ENCODE measurements at places on chromosomes 16 and 17.

- DNase-seq: no peak
These were observed 183.5 kb downstream of the KCNJ2 start for GRCh38 chr17:70352834-70353233.

DNA sequence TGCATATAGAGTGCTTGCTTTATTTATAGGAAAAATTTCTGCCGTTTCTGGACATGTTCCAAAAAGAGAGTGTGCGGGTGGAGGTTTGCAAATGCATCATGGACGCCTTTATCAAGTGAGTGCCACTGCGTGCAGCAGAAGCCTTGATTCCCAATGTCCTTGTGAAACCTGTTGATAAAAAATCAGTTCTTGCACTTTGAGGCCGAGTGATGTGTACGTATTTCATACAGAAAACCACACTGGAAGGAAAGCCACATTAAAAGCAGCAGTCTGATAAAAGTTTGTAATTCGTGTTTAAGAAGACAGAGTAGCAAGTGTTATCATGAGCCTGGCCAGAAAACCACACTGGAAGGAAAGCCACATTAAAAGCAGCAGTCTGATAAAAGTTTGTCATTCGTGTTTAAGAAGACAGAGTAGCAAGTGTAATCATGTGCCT, 78.0 kb downstream of the KNOP1 start:
- no peak for DNase-seq

- DNase-seq: no peak
These were observed 233.4 kb upstream of the HS3ST3A1 start for GRCh38 chr17:13835151-13835550.

DNA sequence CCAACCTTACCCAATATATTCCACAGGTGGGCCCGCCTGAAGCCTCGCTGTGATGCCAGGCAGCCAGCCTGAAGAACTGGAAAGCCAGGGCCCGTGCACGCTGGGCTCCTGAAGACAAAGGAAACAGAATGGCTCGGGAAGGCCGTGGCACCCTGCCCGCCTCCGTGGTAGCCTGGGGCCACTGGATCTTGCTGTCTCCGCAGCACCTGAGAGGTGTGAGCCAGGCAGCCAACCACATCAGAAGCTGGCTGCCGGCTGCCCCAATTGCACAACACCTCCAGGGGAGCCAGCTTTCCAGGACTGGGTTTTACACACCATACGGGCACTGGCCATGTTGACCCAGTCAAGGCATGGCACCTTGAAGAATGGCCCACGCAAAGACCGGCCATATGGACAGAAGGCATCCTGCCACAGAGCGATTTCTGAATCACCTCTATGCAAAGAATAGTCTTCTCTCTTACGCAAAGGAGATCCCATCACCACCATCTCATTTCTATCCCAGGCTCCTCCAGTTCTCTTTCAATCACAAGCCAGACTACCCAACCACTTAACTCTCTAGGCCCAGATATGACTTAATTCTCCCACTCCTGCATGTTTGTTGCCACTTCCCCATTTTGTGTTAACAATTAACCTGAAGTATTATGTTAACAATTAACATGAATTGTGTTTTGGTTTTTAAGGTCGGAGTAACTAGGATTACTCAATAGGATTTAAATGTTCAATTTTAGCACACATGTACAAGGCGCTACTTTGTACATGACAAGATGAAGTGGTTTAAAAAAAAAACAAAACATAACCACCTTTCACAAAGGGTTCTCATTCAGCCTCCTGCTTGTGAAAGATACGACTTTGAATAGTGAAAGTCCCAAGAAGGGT, 32.1 kb downstream of the ZFHX3 start:
- no peak for DNase-seq

All from adipocyte (in vitro differentiated cells).